LoVo (cell line): ENCODE measurements at places on chromosomes 16 and 17.

- DNase-seq = peak; percentile 31
Observed at GRCh38 chr16:77211880-77212740, 12.9 kb downstream of the SYCE1L start.

DNA sequence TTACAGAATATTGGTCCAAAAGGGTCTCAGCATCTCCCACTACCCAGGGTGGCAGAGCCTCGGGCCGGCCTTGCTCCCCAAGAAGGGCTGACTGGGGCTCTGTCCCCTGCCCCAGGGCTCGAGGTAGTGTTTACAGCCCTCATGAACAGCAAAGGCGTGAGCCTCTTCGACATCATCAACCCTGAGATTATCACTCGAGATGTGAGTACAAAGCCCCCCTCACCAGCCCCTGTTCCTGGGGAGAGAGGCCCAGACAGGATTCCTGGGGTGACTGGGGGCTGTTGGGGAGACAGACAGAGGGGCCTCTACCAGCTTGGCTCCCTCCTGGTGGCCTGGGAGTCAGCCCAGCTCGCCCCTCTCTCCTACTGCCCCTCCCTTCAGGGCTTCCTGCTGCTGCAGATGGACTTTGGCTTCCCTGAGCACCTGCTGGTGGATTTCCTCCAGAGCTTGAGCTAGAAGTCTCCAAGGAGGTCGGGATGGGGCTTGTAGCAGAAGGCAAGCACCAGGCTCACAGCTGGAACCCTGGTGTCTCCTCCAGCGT is 6.1 kb upstream of the NLRC5 start:
- DNase-seq = peak; percentile 43

GRCh38 chr17:77042476-77043231 is 98.1 kb upstream of the SEC14L1 start:
- DNase-seq = no peak

- no peak for DNase-seq
Observed at GRCh38 chr16:68233085-68233834, 2.7 kb downstream of the ESRP2 start.

- no peak for DNase-seq
Observed at GRCh38 chr16:34802396-34802795, 1343.0 kb downstream of the TP53TG3F start.

DNA sequence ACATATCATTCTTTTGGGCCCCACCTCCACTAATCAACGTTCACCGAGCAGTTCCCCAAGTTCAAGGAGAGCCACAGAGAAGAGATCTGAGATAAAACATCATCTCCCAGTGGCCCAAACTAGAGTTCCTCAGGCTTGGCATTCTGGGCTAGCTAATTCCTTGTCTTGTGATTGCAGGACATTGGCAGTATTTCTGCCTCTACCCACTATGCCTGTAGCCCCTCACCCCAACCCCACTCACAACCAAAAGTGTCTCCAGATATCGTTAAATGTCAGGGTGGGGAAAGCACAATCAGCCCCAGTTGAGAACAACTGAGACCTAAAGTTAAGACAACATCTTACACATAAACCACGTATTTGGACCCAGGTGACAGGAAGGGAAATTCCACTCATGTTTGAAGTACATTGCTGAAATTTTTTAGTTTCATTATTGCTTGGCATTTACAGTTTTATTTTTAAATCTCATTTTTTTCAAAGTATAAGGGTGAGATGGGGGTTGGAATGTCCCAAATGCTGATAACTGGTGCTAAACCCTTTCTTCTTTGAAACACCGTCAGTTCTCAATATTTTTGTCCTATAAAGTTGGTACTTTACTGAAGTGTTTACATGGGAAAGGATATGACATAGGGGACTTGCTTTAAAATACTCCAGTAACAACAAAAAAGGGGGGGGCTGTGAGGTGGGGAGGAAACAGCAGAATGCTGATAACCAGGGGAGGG is 13.6 kb downstream of the ZC3H7A start:
- no peak for DNase-seq

GRCh38 chr17:81245024-81245664 is 6.0 kb downstream of the NDUFAF8 start:
- no peak for DNase-seq
